ENCODE measurements at places on chromosomes 2 and 18. TPM values are rescaled to one million over a fixed set of nuclear protein-coding genes. Genes with fewer than 3 reads are reported as not detected.

The IFT172 gene
- total RNA-seq: 32.1 TPM

The SPHKAP gene
- 0.66 TPM for total RNA-seq

The PMAIP1 gene
- 1.1 TPM for total RNA-seq

The KCNF1 gene
- not detected for total RNA-seq

The NGEF gene
- 6.3 TPM for total RNA-seq

The NR4A2 gene
- 29.4 TPM for total RNA-seq

The ASXL3 gene
- 3.4 TPM for total RNA-seq

GRCh38 chr18:42882122-42882521 lies 233.4 kb downstream of the RIT2 start:
- H3K27ac ChIP-seq: no peak overlapping the region
- no peak overlapping the region for H3K4me3 ChIP-seq
- DNase-seq: no peak
- no peaks in the 10 kb centered on the region for H3K4me1 ChIP-seq
- H3K27me3 ChIP-seq: no peaks in the 10 kb centered on the region
- H3K36me3 ChIP-seq: no peaks in the 10 kb centered on the region

- H3K27ac ChIP-seq: no peak overlapping the region
- no peak for DNase-seq
- no peaks in the 10 kb centered on the region for H3K4me1 ChIP-seq
- H3K36me3 ChIP-seq: no peaks in the 10 kb centered on the region
- H3K27me3 ChIP-seq: no peaks in the 10 kb centered on the region
- no peak overlapping the region for H3K4me3 ChIP-seq
Measured at GRCh38 chr2:169961911-169962310, 134.7 kb downstream of the UBR3 start.

DNA sequence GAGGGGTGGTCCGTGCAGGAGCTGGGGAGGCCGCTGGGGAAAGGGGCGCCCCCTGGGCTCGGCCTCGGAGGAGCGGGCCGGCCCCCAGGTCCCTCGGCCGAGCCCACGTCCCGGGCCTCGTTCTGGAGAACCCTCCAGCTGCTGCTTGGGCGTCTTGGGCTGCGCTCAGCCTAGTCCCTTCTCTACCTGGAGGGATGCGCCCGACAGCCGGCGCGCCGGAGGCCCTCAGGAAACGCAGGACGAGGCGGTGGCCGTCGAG lies 293 bp upstream of the D2HGDH start:
- H3K27me3 ChIP-seq: no peaks in the 10 kb centered on the region
- H3K4me3 ChIP-seq: peak overlapping the region; percentile 99
- no peaks in the 10 kb centered on the region for H3K36me3 ChIP-seq
- H3K4me1 ChIP-seq: no peaks in the 10 kb centered on the region

DNA sequence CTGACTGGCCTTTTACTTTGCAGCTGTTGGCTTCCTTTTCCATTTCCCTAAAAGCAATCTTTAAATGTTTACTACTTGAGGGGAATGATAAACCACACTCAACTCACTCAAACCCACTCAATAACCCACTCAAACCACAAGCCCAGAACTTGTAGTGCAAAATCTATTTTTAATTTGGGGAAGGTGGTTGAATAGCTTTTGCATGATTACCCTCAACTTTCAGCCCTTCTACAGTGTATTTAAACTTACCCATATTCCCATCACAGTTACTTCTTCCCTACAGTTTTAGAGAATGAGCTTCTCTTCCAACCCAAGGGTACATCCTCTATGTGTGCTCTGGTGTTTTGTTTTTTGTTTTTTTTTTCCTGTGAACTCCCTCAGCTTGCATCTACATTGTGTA lies 636.1 kb downstream of the TDRD15 start:
- no peaks in the 10 kb centered on the region for H3K27me3 ChIP-seq
- H3K4me1 ChIP-seq: no peaks in the 10 kb centered on the region
- H3K36me3 ChIP-seq: no peaks in the 10 kb centered on the region
- no peak overlapping the region for H3K27ac ChIP-seq
- H3K4me3 ChIP-seq: no peak overlapping the region
- DNase-seq: no peak

DNA sequence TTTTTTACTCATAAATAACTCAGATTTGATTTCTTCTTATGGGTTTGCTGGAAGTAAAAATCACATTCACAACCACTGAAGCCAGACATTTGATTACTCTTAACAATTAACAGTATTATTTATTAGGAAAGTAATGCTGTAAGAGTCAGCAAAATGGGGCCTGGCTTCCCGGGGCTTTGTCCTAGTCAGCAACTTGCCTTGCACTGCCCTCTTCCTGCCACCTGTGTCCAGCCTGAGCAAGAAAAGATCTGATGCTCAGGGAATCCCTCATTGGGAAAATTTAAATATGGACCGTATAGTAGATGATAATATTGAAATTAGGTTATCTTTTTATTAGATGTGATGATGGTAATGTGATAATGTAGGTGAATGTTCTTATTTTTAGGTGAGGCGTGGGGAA lies 30.8 kb upstream of the ACYP2 start:
- no peaks in the 10 kb centered on the region for H3K4me1 ChIP-seq
- H3K27me3 ChIP-seq: no peaks in the 10 kb centered on the region
- no peak overlapping the region for H3K4me3 ChIP-seq
- H3K36me3 ChIP-seq: no peaks in the 10 kb centered on the region
- DNase-seq: no peak

DNA sequence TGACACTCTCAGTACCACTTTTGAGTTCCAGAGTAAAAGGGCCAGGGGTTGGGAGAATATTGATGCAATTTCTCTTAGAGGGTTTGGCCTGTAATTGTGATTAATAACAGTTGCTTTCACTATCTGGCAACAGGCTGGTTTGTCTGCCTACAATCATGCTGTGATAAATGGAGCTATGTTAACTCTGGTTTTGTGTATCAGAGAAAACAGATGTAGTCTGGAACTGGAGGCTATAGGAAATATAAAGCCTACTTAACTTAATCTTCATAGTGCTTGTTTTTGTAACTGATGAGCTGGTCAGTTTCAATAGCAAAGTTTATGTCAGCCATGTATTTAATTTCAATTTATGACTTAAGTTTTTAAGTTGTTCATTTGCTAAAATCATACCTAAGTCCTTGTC lies 138.0 kb downstream of the AGPS start:
- no peaks in the 10 kb centered on the region for H3K36me3 ChIP-seq
- H3K27ac ChIP-seq: no peak overlapping the region
- H3K4me1 ChIP-seq: no peaks in the 10 kb centered on the region
- no peak for DNase-seq
- no peak overlapping the region for H3K4me3 ChIP-seq

DNA sequence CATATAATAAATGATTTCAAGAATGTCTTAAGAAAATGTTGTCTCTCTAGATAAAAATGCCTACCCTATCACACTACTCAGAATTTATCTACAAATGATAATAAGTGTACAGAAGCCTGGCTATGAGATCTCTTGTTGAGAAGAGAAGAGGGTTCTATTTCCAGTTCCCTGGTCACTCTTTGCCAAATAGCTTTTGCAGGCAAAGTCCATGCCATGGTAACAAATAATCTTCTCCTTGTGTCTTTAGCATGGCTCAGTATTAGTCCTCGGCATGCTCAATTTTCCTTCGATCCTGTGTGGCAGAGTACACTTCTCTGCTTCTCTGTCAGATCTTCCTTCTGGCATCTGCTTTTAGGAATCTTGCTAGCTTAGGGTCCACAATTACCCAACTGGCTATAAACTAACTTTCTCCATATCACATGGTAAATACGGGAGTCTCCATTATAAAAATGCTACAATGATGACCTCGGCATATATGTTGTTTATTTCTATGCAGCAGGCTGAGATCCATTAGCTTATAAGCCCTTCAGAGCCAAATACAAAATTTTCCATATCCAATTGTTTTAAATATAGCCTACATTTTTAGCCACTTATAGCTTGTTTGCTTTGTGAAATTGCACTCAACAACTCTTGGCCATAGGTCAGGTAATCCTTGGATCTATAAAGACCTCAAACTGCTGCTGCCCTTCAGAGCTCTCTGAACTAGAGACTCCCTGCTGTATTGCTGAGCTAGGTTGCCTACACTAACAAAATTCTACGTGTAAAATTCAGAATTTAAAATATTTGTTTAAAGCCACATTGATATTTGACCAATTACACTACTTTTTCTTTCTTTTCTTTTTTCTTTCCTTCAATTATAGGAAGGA lies 157.5 kb downstream of the FSIP2 start:
- H3K27me3 ChIP-seq: no peaks in the 10 kb centered on the region
- DNase-seq: no peak
- no peak overlapping the region for H3K27ac ChIP-seq
- no peaks in the 10 kb centered on the region for H3K4me1 ChIP-seq
- no peak overlapping the region for H3K4me3 ChIP-seq
- no peaks in the 10 kb centered on the region for H3K36me3 ChIP-seq

DNA sequence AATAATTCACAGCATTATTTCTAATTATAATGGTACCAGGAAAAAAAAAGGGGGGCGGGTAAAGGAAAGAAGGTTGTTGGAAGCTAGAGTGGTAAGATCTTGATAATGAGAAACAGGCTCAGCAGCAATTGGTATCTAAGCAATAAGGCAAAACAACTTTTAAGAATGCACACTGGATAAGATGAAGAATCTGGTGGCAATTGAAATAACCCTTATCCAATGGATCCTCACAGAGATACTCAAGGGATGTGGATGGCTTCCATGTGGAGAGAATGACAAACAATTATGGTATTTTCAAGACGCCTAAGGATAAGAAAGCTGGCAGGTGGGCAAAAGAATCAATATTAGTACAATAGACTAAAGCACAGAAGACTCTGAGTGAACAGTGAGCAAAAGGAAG lies 153.6 kb downstream of the UPP2 start:
- no peak overlapping the region for H3K4me3 ChIP-seq
- no peaks in the 10 kb centered on the region for H3K4me1 ChIP-seq
- H3K36me3 ChIP-seq: no peaks in the 10 kb centered on the region
- H3K27ac ChIP-seq: no peak overlapping the region
- no peaks in the 10 kb centered on the region for H3K27me3 ChIP-seq

DNA sequence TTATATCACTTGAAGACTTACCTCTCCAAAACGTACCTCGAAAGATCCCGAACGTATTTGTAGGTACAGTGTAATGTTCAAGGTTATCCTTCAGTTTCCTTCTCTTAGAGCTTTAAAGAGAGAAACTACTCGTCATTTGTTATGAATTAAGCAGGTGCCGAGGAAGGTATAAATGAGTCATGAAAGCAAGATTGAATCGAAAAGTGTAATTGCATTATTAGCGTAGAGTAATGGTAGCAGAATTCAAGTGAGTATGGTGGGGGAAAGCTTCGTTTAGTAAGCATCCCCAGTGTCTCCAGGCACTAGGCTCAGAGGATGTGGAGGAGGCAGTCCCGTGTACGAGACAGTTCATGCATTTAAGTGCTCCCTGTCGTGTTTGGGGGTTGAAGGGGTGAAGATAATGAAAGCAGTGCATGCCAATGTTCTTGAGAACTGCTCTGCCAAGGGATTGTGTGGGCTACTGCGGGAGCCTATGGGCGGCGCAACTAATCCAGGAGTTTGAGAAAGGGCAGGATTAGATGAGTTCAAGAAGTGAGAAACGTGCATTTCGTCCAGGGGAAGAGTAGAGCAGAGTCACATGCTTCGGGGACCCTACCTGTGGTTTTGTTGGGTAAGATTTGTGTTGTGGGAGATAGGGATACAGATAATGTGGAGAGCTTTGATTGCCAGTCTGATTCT lies 858 bp downstream of the POLR1B start:
- no peaks in the 10 kb centered on the region for H3K27me3 ChIP-seq
- peak overlapping the region; percentile 92 for H3K27ac ChIP-seq
- no peak for DNase-seq
- H3K4me1 ChIP-seq: peaks cover 9% of the 10 kb centered on the region
- peak overlapping the region; percentile 90 for H3K4me3 ChIP-seq

DNA sequence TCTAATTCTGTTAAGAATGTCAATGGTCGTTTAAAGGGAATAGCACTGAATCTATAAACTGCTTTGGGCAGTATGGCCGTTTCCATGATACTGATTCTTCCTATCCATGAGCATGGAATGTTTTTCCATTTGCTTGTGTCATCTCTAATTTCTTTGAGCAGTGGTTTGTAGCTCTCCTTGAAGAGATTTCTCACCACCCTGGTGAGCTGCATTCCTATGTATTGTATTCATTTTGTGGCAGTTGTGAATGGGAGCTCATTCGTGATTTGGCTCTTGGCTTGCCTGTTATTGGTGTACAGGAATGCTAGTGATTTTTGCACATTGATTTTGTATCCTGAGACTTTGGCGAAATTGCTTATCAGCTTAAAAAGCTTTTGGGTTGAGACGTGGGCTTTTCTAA lies 38.3 kb upstream of the WDR75 start:
- no peaks in the 10 kb centered on the region for H3K36me3 ChIP-seq
- no peak overlapping the region for H3K4me3 ChIP-seq
- H3K27me3 ChIP-seq: no peaks in the 10 kb centered on the region
- H3K27ac ChIP-seq: no peak overlapping the region

GRCh38 chr18:44128365-44128764 lies 552.3 kb upstream of the SETBP1 start:
- no peaks in the 10 kb centered on the region for H3K27me3 ChIP-seq
- H3K4me3 ChIP-seq: no peak overlapping the region
- no peaks in the 10 kb centered on the region for H3K4me1 ChIP-seq
- no peak for DNase-seq

DNA sequence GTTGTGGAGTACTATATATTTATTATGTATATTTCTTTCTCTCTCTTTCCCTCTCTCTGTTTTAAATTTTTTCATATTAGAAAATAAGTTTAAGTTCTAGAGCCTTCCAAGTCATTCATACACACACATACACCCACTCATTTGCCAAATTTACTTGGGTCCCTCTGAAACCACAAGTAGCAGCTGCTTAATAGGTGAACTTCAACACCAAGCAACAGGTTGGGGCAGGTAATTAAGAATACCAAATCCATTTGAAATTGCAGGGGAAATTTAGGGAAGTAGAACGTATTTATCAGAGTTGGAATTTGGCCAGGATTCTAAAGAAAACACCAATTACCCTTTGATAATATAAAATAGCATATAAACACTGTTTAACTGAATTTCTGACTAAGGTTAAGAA lies 75.0 kb upstream of the RBBP8 start:
- H3K4me1 ChIP-seq: no peaks in the 10 kb centered on the region
- H3K27ac ChIP-seq: peak overlapping the region; percentile 52
- no peak overlapping the region for H3K4me3 ChIP-seq
- no peaks in the 10 kb centered on the region for H3K27me3 ChIP-seq

DNA sequence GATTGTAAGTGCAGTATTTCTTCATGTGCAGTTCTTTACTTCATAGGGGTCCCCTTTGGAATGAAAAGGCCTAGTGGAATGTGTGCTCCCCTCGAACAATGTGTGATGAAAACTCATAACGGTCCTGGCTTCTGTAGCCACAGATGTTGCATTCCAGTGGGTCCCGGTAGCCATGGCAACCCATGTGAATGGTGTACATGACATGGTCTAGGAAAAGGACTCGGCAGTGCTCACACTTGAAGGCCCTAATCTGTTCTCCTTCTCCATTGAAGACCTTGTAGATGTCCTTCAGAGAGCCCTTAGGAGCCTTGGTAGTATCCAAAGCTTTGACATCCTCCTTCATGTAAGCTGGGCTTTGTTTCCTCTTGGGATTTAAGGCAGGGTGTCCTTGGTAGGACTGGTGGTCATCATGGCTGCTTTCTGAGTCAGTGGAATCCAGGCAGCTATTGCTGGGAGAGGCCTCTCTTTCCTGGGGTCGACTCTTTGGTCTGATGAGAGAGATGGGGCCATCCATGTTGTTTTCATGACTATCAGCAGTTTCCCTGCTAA lies 144.0 kb downstream of the IKZF2 start:
- H3K27ac ChIP-seq: no peak overlapping the region
- H3K27me3 ChIP-seq: no peaks in the 10 kb centered on the region
- no peaks in the 10 kb centered on the region for H3K4me1 ChIP-seq
- no peak for DNase-seq
- H3K4me3 ChIP-seq: no peak overlapping the region
- no peaks in the 10 kb centered on the region for H3K36me3 ChIP-seq

All from breast epithelium (tissue), 4 donors.